ENCODE measurements at places on chromosomes 11 and 22. TPM values are rescaled to one million over a fixed set of nuclear protein-coding genes. Genes with fewer than 3 reads are reported as not detected.

DNA sequence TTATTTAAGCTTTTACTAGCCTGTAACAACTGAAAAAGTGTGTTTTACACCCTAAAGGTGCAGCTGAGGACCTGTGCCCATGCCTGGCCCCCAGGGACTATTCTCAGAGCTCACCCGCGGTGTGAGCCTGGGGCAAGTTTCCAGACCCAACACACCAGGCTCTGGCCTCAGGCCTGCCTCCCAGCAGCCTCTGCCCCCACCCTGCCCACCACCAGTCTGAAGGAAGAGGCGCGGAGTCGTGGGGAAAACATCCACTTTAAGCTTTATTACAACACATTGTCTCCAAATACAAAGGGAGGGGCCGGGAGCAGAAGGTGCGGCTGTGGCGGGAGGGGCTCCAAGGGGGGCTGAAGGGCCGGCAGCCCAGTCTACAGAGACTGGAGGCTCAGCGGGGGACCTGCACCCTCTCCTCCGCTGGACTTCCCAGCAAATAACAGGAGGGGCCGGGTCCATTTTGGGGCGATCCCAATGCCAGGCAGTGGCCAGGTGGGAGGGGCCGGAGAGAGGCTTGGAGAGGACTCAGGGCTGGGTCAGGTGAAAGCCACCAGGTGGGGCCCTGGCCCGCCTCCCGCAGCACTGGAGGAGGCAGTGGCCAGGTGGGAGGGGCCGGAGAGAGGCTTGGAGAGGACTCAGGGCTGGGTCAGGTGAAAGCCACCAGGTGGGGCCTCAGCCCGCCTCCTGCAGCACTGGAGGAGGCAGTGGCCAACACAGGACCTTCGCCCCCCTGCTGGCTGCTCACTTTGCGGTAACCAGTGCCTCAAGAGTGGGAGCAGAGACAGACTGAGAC, 18.1 kb downstream of the DUSP8 start:
- DNase-seq = peak; percentile 98

GRCh38 chr11:47396049-47396320, 12.4 kb upstream of the SLC39A13 start:
- DNase-seq = no peak

DNA sequence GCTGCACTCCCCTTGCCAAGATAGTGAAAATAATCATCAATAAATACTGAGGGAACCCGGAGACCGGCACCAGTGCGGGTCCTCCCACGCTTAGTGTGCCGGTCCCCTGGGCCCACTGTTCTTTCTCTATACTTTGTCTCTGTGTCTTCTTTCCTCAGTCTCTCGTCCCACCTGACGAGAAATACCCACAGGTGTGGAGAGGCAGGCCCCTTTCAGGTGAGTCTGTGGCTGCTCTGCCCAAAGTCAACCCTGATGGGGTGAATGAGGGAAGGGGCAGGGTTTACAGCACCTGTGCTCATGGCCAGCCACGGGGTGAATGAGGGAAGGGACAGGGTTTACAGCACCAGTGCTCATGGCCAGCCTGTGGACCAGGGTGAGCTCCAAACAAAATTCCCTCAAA, 4.7 kb downstream of the BET1L start:
- no peak for DNase-seq

DNA sequence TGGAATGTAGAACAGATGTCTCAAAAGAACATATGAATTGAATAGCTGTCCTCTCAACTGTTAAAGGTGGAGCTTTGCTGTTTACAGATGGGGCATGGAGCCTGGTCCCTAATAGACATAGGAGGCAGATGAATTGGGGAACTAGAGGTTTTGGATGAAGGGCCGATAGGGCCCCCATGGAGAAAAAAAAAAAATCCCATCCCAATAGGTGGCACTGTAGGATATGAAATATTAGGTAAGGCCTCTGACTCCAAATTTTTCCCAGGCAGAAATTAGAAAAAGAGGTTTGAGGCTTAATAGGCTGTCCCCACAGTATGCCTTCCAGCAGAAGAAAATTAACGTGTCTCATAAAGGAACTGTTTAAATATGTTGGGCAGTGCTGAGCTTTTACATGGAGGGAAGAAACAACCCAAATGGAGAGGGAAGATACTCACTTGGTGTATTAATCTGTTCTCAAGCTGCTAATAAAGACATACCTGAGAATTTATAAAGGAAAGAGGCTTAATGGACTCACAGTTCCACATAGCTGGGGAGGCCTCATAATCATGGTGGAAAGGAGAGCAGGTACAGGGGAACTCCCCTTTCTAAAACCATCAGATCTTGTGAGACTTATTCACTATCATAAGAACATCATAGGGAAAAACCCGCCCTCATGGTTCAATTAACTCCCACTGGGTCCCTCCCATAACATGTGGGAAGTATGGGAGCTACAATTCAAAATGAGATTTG, 30.1 kb upstream of the TMEM45B start:
- DNase-seq = no peak

The CCND1 gene
- 99.2 TPM for total RNA-seq
